C1 segment of cervical spinal cord (tissue), 14 donors: ENCODE measurements at places on chromosomes 2 and 18.

- no peak for DNase-seq
These were observed 170.0 kb downstream of the HRH4 start for GRCh38 chr18:24630346-24630880.

DNA sequence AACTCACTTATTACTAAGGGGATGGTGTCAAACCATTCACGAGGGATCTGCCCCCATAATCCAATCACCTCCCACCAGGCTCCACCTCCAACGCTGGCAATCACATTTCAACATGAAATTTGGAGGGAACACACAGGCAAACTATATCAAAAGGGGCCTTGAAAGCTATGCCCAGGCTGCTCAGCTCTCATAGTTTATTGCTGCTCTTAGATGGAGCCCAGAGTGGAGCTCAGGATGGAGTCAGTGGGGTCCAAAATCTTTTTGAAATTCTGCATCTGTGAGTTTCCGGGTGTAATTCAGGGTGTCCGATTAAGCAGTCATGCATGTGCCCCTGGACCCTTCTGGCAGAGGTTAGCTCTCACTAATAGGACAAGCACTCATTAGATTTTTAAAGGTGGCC lies 24.3 kb downstream of the RHOB start:
- DNase-seq = no peak

DNA sequence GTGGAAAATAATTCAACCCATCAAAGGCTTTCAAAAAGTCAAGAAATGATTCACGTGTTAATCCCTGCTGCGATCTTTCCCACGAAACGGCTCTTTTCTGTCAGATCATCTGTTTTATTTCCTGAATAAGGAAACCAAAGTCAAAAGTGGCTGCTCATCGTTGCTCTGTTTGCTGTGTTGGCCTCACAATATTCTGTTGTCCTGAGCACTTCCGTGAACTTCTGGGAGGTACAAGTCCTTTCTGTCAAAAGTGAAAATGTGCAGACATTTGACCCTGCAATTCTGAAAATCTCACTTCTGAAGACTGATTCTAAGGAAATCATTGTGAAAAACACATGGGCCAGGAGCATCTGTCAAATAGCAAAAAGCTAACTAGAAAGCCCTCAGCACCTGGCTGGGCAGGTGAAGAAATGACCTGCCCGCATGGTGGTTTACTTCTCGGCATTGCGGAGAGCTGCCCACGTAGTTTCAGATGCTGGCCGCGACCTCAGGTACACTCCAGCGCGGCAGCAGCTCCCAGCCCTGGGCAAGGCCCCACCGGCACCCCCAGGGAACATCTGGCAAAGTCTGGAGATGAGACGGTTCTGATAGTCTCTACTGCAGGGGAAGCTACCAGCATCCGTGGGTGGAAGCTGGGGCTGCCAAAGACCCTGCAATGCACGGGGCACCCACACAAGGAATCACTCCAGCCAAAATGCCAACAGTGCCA lies 31.9 kb upstream of the GPC1 start:
- DNase-seq = no peak

DNA sequence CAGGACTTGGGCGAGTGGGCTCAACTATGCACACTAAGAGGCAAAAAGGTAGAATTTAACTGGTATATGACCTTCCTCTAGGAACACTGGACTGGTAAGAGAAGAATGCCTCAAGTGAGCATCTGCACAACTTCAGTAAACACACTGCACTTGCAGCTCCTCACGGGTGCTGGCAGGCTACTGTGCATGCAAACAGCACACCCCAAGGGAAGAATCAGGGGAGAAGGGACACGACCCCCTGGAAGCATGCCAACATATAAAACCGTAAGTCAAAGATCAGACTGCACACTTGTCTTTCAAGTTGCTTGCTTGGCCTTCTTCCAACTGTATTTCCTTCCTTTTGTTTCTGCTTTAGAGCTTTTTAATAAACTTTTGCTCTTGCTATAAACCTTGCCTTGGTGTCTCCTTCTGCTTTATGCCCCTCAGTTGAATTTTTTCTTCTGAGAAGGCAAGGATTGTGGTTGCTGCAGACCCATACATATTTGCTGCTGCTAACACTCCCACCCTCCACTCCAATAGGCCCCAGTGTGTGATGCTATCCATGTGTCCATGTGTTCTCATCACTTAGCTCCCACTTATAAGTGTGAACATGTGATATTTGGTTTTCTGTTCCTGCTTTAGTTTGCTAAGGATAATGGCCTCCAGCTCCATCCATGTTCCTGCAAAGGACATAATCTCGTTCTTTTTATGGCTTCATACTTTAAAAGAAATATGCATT lies 263.7 kb upstream of the SPOPL start:
- no peak for DNase-seq
